M059J (cell line): ENCODE measurements at places on chromosomes 3 and 15. TPM values are rescaled to one million over a fixed set of nuclear protein-coding genes. Genes with fewer than 3 reads are reported as not detected.

DNA sequence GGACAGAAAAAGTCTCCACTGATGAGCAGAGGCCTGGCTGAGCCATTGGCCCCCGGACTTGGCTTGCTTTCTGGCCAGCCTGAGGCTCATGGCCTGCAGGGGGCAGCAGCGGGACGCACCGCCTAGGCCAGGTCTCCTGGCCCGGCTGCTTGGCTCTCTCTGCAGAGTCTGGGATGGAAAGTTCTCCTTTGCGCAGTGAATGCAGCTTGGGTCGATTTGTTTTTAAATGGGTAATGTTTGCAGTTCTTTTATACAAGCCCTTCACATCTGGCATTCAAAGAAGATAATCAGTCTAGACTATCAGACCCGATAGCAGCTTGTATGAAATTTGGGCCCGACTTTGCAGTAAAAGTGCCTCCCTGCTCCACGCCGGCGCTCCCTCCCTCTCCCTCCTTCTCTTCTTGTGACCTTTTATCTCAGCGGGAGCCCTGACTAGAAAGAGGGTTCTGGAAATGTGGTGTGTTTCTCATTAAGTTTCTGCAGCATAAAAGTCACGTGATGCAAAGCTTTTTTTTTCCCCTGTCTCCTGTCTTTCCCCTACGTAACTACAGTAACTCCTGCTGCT is 59.9 kb downstream of the ZNF621 start:
- peak; percentile 51 for DNase-seq

DNA sequence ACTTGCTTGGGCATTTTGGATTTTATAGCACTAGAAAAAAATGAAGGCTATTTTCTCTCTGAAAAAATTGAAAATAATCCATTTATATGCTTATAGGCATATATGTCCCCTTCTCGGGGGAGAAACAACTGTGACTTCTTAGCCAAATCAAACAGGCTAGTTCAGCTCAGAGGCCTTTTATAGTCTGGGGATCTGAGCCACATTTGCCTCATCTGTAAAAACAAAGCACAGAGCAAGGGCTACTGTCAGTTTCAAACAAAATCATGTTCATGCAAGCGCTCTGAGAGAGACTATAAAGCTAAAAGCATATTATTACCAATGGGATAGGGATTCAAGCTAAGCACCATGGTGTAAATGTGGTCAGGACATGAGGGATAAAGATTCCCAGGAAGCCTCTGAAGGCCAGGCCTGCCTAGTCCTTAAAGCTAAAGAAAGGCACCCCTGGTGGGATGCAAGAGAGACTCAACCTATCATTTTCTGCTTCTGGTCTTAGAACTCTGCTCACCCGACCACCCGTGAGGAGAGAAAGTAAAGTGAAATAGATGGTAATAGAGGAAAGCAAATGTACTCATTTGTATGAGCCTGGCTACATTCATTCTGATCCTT is 51.0 kb upstream of the IL12A start:
- no peak for DNase-seq

DNA sequence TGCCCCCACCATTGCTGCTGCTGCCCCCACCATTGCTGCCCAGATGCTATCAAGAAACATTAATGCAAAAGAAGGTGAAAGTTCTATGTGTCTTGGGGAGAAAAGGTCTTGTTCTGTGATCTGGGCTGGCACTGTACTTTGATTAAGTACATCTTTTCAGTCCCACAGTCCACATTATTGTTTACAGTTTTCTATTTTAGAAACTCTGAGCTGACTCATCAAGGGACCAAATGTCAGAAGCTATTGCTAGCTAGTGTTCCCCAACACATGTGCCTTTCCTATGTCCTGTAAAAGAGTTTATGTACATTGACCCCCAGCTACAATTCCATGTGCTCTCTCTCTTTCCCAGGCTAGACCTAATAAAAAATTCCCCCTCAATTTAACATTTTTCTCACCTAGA is 264.7 kb upstream of the NECTIN3 start:
- DNase-seq = peak; percentile 59

DNA sequence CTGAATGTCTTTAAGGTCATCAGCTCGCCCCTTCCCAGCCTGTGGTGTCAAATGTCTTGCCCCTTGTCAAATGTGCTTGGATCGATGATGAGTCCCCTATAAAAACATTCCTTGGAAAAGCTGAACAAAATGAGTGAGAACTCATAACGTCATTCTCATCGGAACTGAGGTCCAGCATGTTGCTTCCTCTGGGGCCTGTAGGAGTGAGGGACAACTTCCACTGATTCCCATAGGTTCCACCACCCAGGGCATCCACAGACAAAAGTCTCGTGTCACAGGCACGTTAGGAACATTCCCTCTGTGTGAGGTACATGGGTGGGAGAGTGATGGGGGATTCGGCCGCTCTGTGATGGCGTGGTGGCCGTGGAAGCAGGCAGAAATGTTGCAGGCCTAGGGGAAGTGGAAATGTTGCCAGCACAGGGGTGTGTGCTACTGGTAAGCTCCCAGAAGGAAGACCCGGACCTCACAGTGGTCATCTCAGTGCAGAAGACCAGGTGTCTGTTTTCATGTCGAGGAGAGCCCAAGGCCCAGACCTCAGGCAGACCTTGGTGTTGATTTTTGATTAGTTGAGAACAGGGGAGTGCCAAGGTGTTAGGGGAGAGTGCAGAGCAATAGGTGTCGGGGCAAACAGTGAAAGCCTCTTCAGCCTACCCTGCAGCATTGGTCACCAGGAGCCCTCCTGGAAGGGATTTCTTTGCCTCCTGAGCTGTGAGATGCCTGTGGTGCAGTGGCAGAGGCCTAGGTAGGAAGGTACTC is 96.8 kb downstream of the SNRPN start:
- no peak for DNase-seq

GRCh38 chr3:111369958-111370357 is 172.0 kb upstream of the CD96 start:
- DNase-seq = peak; percentile 48

- DNase-seq = no peak
Observed at GRCh38 chr15:70608144-70608543, 155.2 kb downstream of the UACA start.

DNA sequence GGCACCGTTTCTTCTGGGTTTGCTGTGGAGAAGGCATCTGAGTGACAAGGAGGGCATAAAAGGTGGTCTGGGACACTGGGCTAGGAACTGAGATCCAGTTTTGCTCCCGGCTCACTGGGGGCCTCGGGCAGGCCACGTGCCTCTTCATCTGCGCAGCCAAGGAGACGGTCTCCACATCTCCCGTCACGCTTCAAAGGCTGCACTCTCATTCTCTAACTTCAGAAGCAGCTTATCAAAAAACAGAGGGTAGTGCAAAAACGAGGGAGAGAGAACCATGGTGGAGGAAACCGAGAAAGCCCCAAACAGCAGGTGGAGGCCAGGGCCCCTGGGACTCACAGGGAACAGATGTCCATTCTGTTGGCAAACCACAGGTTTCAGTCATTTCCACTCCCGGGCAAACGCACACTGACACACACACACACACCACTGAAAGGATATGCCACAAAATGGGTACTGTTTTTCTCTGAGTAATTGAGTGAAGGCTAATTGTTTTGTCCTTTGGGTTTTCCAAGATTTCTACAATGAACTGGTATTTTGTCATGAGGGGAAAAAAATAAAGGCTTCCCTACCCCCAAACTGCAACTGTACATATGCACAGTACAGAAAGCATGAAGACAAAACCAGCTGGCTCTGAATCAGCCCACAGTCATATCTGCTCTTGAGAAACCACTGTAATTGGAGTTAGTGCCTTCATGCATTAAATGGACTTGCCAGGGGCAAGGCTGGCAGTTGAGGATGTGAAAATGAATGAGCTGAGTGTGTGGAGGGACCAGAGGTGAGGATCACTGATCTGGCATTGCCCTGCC is 71.9 kb downstream of the MGLL start:
- peak; percentile 95 for DNase-seq

GRCh38 chr3:133293397-133294110 is 106.3 kb upstream of the BFSP2 start:
- peak; percentile 57 for DNase-seq

GRCh38 chr3:147921051-147921450 is 511.9 kb downstream of the ZIC1 start:
- DNase-seq = peak; percentile 45

- no peak for DNase-seq
Observed at GRCh38 chr15:69941706-69942495, 155.8 kb downstream of the TLE3 start.

- DNase-seq = peak; percentile 98
Observed at GRCh38 chr3:157532529-157533297, 29.5 kb upstream of the VEPH1 start.

DNA sequence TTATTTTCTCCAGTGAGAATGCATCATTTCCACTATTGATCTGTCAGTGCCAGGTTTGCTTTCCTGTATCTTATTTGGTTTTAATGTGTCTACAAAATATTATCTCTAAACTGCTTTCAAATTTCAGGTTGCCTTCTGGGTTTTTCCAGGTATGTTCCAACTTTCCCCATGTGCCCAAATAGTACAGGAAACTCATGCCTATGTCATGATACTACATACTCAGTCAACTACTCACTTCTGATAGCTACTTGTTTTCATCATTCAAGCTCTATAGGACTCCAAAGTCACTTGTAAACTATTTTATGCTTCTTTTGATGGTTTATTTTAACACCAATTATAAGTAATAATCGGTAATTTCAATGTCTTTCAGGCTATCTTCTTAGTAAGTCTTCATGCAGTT is 134.8 kb upstream of the TTC14 start:
- DNase-seq = no peak

GRCh38 chr3:187919544-187919943 is 174.3 kb upstream of the BCL6 start:
- DNase-seq = no peak

DNA sequence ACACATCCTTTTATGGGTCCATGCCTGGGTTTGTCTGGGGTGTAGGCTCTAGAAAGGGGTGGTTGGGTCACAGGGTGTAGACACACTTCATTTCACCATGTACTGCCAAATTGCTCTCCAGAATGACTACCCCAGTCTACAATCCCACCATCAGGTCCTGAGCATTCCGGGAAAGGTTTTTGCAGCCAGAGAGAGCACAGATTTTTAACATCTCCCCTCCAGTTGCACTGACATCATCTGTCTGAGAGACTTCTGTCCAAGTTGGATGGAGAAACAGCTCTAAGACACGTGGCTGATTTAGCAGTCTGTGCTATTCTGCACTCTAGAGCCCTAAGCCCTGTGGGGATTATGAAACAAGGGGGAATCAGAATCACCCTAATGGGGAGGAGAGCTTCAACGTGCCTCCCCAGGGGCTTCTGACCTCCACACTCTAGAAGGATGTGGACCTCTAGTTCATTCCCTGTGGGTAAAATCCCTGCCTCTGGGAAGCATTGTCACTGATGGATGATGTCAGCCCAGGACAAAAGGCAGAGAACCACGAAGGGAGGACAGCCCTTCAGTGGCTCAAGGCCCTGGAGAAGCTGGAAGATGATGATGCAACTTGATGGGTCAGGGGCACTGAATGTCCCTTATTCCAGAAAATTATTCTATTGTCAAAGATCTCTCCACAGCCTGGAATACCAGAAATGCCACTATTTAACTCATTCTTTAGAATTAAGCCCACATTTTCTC is 71.5 kb downstream of the CD200R1L start:
- DNase-seq = peak; percentile 52

- DNase-seq = no peak
Observed at GRCh38 chr3:45991341-45991740, 4.3 kb downstream of the FYCO1 start.

DNA sequence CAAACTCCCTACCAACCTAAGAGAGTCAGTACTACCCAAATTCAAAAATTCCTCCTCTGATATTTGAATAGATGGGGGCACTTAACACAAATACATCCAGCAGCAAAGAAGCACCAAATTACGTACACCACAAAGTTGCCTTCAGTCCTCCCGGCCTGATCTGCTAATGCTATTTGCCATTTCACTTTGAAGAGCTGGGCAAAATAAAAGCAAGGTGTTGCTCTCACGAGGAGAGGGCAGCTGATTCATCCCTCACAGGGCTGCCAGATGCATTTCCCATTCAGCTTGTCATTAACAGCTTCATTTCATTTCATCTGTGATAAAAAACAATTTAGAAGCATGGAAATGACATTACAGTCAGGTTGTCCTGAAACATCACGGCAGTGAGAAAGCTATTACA is 283.4 kb upstream of the VEPH1 start:
- DNase-seq = peak; percentile 85

DNA sequence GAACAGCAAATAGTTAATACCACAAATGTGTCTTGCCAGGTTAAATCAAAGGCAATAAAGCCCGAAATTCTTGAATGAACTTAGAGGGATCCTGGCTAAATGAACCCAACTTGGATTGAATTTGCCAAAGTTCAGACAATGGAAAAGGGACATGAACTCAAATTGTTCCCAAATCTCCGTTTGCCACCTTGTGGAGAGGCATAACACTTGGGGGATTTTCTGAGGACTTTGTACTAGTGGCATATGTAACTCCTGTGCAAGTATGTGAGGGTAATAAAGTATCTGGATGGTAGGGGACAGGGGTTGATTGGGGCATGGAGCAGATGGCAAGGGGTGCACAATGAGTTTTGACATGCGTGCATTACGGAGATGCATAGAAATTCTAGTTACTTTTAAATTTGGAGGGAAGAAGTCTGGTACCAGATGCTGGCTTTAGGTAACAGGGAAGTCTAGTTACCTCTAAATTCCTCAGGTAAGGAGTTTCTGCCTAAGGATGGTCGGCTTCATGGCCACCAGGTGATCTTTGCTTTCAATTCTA is 1.2 kb upstream of the TCAIM start:
- DNase-seq = no peak

- DNase-seq = no peak
Observed at GRCh38 chr3:153897842-153898241, 223.3 kb upstream of the ARHGEF26 start.

DNA sequence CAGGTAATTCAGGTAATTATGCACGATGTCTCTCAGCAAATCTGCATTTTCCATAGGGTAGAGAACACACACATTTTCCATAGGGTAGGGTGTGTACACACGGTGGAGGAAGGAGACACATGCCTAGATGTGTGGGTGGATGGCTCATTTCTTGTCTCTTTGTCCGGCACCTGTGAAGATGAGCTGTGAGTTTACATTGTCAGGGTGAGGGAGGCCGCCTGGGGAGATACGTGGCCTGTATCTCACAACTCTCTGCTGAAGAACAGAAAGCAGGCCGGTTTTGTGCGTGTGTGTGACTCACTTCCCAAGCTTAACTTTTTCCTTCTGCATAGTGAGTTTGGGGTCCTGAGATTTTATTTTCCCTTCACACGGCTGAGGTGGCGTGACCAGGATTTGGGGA is 60.3 kb downstream of the SLC6A6 start:
- no peak for DNase-seq

GRCh38 chr3:194487289-194488054 is 670 bp upstream of the ATP13A3 start:
- DNase-seq = peak; percentile 46

GRCh38 chr3:52028572-52028971 is 27.8 kb downstream of the DUSP7 start:
- no peak for DNase-seq

RPS27L gene
- total RNA-seq = 131 and 242 TPM in 2 replicates

CACNA1D gene
- not detected in 2 replicates for total RNA-seq

CPLX3 gene
- total RNA-seq = not detected in 2 replicates

C15orf40 gene
- total RNA-seq = 12.0 and 15.3 TPM in 2 replicates

GOLGA8J gene
- total RNA-seq = 0.34 TPM in 1 of 2 replicates, not detected in the other

MITF gene
- 6.3 and 11.7 TPM in 2 replicates for total RNA-seq

SPINK8 gene
- not detected in 2 replicates for total RNA-seq

CTNNB1 gene
- 261 and 368 TPM in 2 replicates for total RNA-seq

ALPK3 gene
- 0.25 and 1.0 TPM in 2 replicates for total RNA-seq
